Stimulated activated CD4-positive, alpha-beta T cell treated with anti-CD3 and anti-CD28 coated beads, Interleukin-15, amount 100 ng/mL, for 48 hours (primary cell): ENCODE measurements at places on chromosomes 7 and 10.

DNA sequence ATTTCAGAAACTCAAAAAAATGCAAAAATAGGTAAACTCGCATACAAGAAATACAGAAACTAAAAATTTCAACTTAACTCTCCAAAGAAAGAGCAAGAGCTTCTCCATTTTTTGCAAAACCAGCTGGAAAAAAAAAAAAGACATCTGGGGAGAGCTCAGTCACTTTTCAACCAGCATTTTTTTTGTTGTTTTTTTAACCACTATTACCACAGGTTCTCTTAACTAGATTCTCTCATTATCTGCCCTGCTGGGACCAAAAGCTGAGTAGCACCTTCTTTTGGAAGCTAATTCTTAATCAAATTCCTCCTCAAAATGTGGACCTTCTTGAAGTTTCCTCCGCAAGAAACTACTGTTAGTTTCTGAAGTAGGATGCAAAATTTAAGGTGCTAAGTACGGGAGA lies 14.2 kb downstream of the IGF2BP3 start:
- DNase-seq: no peak

DNA sequence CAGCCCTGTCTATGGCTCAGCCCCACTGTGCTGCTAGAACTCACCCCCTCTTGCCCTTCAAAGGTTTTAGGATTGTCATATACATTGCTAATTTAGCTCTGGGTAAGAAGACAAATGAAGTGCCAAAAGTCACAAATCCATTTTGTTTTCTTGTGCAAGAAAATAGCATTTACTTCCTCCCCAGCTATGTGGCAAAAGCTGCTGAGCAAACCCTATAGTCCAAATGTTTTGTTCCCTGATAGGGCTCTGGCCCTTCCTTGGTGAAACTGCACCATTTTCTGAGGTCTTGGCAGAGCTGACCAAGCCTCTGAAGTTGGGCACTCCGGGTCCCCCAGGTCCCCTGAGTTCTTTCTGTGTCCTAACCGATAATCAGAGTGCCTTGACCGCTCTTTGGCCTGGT lies 84.1 kb upstream of the GJD4 start:
- DNase-seq: no peak

- no peak for DNase-seq
Measured at GRCh38 chr7:149565096-149565382, 67.4 kb upstream of the ZNF746 start.

DNA sequence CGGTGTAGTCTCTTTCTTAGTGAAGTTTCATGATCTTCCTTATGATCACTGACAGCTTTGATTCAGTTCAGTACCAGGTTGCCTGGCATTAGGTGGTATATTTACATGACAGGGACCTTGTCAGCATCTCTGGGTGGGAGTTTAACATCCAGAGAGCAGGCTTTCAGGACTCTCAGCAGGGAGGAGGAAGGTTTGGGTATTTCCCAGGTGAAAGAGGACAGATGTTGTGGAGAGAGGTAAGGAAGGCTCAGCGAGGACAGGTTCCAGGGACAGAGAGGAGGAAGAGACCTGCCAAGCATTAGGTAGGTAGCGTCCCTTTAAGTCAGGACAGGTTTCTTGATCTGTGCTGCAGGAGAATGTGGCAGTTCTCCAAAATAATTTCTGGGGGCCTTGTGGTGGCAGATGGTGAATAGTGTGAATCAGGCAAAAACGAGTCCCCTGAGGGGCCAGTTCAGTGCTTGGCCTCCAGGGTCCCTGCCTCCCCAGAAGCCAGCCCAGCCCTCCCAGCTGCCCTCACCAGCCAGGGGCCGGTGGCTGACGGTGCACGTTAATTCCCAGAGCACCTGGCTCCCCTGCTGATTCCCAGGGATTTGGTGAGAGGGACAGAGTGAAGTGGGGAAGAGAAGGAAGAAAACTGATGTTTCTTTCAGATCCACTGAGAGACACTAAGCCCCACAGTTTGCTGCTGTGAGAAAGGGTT lies 82.0 kb downstream of the VWC2 start:
- no peak for DNase-seq

DNA sequence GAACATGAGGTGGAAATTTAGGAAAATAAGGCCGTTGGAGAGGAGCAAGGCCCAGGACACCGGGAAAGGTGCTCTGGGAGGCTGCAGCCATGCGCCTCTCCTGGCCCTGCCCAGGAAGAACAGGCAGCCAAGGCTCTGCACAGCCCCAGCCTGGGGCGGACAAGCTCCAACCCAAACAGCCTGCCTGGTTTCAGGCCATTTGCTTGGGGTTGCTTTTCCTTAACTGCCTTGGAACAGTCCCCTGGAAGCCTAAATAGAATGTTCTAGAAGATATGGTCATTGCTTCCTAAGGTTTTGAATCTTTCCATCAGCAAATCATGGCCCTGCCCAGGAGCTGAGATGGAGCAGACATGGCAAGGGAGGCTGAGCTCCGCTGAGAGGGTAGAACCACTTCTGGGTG lies 11.0 kb downstream of the VSTM4 start:
- no peak for DNase-seq

DNA sequence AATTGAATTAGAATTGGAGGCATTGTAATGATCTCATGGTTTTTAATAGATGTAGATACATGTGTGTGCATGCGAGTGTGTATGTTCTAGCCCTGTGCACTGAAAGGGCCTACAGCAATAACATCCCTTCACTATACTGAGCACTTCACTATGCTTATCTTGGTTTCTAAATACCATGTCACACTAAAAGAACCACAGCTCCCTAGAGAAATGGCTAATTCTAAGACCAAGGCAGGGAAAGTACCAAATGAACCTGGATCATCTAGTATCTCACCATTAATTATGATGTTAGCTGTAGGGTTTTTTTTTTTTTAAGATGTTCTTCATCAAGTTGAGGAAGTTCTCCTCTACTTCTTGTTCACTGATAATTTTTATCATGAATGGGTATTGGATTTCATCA lies 55.1 kb downstream of the HECTD2 start:
- DNase-seq: no peak

DNA sequence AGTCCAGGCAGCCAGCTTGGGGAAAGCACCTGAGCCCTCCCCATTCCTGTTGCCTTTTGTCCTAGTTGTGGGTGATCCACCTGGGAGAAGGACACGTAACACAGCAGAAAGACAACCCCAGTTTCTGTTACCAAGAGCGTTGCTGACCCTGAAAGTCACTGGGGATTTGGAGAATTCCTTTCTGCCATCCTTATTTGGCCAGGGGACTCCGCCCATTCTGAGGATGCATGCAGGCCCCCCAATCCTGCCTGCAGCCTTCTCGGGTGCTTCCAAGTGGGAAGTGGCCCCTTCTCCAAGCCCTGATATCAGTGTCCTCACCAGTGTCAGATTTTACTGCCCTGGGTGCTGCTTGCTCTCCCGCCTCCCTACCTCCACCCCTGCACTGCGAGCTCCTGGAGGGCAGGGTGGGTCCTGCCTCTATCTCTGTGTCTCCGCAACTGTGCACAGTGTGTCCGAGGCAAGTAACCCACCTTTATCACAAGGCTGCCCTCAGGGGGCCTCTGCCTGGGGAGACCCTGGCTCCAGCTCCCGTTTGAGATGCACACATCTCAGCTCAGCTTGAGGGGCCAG lies 9.2 kb upstream of the ADCY1 start:
- DNase-seq: no peak

DNA sequence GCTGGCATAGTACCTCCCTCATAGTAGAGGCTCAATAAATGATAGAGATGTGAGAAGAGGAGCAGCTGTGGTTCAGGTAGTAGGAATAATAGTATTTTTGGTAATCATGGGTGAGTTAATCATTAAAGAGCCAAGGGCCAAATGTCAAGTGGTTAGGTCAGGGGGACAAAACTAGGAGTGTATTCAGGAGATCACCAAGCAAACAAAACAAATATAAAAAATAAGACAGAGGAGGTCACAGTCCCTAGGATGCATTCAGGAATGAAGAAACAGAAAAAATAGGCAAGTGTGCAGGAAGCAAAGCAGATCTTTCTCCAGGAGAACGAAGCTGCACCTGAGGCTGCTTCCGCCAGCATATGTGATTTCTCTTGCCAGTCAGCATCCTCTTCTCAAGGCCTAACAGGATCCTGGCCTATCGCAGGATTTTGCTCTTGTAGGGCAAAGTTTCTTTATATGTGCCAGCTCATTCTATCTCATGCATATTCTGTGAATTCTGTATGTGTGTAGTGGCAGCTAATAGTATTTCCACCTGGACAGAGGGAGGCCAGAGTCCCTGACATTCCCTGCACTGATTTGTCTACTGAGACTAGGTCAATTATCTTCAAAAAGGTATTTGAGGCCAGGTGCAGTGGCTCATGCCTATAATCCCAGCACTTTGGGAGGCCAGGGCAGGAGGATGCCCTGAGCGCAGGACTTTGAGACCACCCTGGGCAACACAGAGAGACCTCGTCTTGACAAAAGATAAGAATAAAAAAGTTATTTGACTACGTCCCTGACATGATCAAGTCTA lies 82.7 kb downstream of the AKR1D1 start:
- DNase-seq: no peak

GRCh38 chr7:151503902-151504714 lies 15.6 kb downstream of the RHEB start:
- no peak for DNase-seq

GRCh38 chr7:11642841-11643240 lies 189.2 kb downstream of the THSD7A start:
- no peak for DNase-seq

GRCh38 chr7:130148561-130148960 lies 56.6 kb downstream of the TMEM209 start:
- no peak for DNase-seq

GRCh38 chr10:33790521-33791271 lies 456.2 kb upstream of the NRP1 start:
- DNase-seq: no peak

- no peak for DNase-seq
Measured at GRCh38 chr7:48179496-48180030, 8.3 kb downstream of the ABCA13 start.

DNA sequence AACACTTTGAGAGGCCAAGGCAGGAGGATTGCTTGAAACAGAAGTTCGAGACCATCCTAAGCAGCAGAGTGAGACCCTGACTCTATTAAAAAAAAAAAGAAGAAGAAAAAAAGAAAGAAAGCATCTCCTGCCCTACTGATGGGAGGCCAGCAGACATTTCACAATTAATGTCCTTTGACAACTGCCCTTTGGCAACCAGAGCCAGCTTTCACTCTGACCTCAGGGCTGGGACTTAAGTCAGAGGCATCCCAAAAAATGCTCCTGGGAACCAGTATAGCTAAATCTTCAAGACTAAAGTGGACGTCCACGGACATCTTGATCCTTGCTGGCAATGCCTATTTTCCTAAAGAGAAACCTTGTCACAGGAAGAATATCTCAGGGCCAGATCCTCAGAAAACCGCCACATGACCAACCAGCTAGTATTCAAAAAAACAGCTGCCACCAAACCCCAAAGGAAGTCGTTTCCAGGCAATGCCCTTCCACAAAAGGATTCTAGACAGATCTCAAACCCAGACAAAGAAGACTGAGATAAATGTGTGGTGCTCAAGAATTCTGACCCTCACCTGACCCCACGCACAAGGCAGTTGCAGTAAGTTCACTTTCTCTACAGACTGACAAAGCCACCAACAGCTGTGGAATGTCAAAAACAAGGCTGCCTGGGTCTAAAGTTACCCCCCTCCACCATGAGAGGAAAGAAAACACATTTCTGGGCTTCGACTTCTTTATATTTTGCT lies 18.4 kb downstream of the GFRA1 start:
- DNase-seq: no peak

- DNase-seq: no peak
Measured at GRCh38 chr7:32659853-32660252, 164.6 kb downstream of the AVL9 start.

- no peak for DNase-seq
Measured at GRCh38 chr10:33107953-33108352, 149.9 kb upstream of the ITGB1 start.
